ENCODE measurements at places on chromosomes 11 and 22.
A peak's percentile ranks its signal among the peaks of the same experiment; 100 is the strongest.

DNA sequence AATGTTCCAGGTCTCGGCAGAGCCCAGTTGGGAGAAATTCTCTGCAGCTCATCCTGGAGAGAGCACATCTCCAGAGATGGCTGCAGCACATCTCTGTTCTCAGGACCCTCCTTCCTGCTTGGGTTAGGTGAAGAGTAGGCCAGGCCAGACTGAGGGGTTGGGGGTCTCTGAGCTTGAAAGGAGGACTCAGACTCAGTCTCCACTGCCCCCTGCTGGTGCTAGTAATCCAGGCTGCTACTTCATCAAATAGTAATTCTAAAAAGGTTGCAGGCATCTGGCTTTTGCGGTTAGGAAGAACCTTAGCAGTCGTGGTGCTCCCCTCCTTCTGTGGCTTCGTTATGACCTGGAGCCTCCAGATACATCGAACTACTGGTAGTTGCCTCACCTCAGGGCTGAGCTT is 9.7 kb downstream of the TUB start:
- peak; percentile 24 for DNase-seq

DNA sequence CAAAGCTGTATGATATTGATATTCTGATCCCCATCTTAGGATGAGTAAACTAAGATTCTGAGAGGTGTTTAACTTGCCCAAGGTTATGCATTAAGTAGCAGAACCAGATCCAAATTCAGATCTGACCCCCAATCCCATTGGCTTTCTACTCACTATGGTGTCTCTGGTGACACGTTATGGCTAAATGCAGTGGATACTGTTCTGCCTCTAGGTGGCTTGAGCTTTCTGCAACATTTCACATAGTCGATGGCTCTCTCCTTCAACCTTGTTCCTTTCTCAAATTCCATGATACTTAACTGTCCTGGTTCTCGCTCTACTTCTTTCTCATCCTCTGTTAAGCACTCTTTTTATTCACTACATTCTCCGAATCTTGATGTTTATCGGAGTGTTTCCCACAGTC is 9.4 kb downstream of the C11orf97 start:
- DNase-seq: no peak

DNA sequence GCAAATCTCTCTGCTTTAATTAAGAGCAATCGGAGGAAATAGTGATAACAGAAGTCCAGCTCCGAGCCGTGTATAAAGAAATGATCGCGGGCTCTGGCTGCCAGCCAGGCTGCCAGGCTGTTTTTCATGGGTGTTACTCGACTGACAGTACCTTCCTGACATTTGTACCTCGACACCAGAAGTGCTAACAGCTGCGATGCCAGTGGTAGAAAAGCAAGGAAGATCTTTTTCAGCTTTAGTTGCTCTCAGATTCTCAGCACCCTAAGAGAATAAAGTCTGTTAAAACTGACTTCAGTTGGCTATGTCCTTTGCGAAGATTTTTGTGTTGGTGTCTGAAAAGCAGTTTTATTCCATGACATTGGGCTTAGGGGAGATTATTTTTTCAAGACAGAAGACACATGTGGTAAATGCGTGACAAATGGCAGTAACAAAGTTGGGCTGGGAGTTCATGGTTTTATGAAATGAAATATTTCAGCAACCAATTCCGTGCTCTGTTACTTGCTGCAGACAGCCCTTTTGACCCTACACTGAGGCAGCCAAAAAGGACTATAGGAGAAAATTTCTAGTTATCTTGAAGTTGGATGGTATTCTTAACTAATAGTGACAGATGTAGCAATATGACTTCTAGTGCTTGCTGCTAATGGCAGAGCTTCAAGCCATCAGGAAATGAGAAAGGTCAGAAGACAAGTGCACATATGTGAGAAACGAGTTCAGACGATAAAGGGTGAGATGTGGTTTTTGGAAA is 296.2 kb downstream of the CNTN5 start:
- DNase-seq: no peak

DNA sequence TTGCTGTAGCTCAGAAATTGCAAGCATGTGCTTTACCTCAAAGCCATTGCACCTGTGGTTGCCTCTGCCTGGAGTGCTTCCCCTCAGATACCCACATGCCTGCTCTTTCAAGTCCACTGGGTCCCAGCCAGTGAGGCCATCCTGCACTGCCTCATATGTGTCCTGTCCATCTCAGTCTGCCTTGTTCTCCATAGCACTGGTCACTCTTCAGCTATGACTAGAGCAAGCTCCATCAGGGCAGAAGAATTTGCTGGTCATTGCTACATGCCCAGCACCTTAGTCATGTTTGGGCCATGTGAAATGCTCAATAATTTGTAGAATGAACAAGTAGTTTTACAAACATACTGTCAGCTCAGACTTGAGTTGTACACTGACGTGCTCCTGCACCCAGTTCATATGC is 64.4 kb upstream of the HORMAD2 start:
- no peak for DNase-seq

DNA sequence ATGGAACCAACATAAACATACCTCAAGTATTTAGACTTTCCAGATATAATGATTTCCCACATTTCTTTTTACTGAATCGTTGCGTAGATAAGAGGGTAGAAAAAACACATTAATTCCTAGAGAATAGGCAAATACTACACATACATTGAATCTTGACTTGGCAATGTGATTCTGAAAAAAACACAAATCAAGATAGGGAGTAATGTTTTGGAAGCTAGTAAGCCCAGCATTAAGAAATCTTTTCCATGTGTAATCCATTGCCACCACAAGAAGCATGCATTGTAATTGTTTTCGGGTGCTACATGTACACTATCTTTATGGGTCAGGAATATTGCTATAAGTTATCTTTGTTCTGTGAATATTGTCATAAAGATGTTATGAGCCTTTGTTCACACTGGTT is 269.8 kb upstream of the PDGFD start:
- no peak for DNase-seq

DNA sequence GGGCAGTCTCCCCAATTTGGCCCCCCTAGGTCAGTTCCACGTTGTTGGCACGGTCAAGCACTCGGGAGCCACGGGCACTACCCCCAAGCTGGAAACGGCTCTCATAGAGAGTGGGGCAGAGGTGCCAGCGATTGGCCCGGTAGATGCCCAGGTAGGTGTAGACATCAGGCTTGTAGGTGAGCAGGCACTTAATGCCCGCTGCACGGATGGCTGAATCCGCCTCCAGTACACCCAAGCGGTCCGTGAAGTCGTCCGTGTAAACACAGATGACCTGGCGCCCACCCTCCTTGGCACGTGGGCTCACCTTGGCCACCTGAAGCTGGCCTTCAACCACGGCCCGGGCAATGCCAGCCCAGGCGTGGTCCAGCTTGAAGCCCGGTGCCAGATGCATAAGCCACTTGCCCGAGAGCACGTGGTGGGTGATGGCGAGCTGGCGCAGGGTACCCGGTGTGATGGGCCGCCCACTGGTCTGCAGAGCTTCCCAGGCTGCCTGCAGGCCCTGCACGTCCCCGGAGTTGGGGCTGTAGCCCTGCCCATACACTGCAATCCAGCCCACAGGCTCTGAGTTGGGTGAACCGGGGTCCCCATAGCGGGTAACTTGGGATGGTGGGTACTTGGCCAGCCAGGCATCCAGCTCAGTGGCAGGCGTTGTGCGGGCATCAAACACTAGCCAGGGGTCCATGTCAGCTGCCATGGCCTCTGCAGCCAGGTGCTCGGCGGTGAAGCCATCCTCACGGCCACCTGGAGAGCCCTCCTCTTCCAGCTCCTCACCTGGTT is 1.2 kb downstream of the C11orf68 start:
- DNase-seq: no peak

- peak; percentile 33 for DNase-seq
These were observed 29.5 kb downstream of the SLC22A12 start for GRCh38 chr11:64620381-64620971.

GRCh38 chr11:73597336-73597955 is 466 bp downstream of the FAM168A start:
- DNase-seq: no peak

DNA sequence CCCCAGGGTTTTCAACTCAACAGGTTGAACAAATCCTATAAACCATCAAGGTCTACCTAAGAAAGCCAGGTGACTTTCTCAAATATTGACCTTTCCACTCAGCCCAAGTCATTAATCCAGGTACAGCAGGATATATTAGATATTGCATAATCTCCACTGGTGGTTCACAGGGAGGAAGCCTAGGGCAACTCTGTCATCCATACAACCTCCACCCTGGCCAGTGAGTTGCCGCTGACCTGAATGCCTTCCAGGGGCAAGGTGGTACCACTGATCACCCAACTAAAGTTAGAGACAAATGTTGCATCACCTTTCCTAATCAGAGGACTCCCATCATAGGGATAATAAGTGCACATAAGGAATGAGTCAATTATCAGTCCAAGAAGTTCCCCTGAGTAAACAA is 22.9 kb downstream of the GUCD1 start:
- DNase-seq: no peak

- no peak for DNase-seq
These were observed 66.3 kb upstream of the NAV2 start for GRCh38 chr11:19646308-19646707.

DNA sequence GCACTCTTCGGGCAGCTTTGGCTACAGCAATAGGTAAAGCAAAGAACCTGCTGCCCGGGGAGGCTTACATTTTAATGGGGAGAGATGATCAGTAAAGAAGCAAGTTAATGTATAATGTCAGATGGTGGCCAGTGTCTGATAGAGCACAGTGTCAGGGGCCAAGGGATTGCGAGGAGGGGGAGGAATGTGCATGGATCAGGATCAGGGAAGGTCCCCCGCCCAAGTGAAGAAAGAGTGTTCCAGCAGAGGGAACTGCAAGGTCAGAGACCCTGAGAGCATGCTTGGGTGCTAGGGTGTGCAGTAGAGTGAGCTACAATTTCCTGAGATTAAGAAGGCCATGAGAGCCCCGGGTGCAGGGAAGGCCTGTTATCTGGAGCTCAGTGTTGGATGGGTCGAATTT is 39.7 kb downstream of the TIMP3 start:
- DNase-seq: no peak

DNA sequence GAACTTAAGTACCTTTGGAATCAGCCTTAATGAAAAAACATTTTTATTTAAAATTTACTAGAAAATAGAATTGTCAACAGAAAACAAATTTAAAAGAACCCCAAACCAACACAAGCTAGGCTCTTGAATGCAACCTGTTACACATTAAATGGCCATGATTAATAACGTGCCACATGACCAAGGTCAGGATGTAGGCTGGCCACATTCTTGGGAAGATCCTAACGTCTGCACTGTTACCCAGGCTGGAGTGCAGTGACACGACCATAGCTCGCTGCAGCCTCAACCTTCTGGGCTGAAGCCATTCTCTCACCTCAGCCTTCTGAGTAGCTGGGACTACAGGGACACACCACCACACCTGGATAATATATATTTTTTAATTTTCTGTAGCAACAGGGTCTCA is 126.4 kb upstream of the APOA1 start:
- no peak for DNase-seq

DNA sequence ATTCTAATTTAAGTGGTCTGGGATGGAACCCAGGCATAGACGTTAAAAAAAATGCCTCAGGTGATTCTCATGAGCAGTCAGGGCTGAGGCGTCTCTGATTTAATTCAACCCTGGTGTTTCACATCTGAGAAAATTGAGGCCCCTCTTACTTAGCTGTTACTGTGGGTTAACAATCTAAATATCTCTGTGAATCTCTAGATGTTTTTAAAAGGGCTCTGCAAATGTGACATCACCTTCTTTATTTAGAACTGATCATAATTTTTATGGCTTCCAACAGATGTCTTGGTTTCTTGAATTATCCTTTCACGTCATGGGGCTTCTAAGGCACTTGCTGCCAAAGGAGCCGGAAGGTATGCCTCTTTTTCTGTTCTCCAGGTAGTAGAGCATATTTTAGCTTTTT is 76.1 kb upstream of the LIN7C start:
- no peak for DNase-seq

- no peak for DNase-seq
These were observed 155.8 kb downstream of the DSCAML1 start for GRCh38 chr11:117641008-117641915.

DNA sequence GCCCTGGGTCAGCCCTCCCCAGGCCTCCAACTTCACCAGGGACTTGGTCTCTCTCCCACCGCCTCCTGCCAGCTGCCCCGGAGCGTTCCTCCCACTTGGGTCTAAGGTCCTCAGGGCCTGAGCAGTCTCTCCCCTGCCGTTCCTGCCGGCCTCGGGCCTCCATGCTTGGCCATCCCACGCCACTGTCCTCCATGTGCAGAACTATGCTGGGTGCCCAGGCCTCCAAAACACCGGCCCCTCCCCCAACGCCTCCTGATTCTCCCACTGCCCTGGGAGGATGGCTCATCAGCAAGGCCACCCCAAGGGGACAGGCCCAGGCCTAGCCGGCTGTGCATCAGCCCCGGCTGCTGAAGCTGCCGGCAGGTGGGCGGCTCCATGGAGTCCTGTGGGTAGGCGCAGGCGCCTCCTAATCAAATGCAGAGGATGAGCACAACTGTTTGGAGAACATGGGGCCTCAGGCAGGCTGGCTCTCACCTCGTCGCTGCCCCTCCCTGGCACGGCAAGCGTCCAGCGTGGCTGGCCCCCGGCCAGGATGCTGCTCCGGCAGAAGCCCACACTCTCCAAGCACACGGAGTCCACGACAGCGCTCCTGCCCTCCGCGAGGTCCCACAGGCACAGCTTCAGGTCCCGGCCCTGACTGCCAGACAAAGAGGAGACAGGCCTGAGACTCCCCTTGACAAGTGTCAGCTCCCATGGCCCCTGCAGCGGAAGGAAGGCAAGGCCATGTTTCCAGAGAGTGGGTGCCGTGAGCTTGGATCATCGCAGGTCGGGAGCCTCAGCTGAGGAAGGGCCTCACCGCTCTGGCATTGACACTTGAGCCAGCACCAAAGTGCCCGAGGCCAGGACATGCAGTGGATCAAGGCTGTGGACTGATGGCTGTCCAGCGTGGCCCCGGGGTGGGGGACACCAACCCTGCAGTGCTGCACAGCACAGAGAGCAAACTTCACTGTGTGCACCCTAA is 42.6 kb downstream of the GNB1L start:
- no peak for DNase-seq

DNA sequence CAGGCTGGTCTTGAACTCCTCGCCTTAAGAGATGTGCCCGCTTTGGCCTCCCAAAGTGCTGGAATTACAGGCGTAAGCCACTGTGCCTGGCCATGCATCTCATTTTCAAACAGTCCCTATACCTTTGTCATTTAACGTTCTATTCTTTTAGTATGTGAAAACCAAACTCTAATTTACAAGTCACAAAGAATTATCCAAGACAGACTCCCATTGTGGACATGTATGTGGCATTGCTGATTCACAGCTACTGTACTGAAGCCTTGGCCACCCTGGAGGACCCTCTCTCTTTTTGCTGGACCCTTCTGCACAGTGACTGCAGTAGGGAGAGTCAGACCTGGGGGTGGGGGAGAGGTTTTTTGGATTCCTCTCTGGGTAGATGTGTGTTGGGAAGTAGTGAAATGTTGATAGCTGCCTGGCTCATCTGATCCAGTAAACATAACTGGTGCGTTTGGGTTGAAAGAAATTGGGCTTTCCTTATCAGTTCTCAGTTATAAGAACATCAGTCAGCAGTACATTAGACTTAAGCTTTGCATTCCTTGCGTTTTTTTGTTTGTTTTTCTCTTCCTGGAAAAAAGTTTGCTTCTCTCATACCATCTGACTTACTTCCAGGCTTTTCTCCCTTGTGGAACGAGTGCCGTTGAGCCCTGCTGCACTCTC is 65.9 kb downstream of the MED15 start:
- DNase-seq: no peak

All from NCI-H1436 (cell line).